AG09319 (cell line): ENCODE measurements at places on chromosomes 16 and 17.

DNA sequence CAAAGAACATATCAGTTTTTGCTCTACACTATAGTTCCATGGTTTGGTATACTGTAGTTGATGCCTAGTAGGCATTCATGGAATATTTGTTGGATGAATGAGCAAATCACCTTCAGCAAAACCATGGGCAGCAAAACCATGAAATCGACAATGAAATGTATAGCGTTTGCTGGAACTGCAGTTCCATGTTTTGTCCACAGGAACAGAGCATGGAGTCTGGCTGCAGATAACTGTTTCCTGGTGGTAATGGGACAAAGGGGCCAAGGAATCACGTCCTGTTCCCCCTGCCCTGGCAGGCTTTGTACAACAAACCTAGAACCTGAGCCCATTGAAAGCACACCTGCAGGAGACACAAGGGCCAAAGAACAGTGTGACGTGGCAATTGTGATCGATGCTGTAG, 101.1 kb downstream of the USP31 start:
- no peak for DNase-seq

GRCh38 chr16:50534091-50534490, 14.1 kb upstream of the NKD1 start:
- no peak for DNase-seq

DNA sequence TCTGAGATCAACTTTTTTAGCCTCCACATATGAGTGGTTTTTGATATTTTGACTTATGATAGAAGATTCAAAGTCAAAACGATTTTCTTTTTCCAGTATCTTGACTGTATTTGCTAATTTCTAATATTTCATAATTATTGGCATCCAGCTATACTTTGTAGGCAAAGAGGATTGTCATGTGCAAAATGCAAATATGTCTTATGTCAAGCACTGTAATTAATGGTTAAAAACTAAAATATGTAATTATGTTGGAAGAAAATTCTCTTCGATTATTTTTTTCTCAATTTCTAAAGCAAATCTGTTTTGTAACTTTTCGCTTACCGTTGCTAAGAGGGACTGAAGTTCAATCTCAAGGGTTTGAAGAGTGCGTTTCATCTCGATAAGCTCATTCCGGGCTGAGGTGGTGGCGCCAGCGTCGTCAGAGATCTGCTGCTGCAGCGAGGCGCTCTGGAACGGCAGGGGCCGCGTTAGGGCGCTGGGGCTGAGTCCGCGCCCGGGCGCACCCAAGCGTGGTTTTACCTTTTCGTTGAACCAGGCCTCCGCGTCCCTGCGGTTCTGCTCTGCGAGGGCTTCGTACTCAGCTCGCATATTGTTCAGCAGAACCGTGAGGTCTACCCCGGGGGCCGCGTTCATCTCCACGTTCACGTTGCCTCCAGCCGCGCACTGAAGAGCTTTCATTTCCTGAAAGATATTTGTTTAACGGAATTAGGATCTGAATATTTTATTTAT, 3.0 kb downstream of the KRT27 start:
- no peak for DNase-seq

DNA sequence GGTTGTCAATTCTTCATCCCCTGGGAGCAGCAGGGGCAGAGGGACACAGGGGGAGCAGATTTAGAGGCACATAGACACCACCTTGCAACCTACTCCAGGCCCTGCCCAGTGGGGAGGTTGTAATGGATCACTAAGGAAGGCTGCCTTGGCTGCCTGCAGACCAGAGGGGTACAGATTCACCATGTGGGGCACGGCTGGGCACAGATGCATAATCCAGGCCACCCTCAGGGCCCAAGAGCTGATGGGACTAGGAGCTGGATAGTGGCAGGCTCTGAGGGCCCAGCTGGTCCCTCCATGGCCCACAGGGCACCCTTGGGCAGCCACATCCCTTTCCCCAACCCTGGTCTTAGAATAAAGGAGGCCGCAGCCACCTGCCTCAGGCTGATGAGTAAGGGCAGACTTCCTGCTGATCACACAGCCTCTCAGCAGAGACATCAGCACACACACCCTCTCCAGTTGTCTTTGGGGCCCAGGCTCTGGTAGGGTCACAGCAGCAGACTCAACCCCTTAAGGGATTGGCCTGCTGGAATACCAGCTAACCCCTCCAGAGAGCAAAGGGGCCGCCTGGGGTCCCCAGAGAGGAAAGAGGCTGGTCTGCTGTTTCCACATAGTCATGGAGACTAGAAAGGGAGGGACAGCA, 224.9 kb downstream of the GSG1L start:
- no peak for DNase-seq

DNA sequence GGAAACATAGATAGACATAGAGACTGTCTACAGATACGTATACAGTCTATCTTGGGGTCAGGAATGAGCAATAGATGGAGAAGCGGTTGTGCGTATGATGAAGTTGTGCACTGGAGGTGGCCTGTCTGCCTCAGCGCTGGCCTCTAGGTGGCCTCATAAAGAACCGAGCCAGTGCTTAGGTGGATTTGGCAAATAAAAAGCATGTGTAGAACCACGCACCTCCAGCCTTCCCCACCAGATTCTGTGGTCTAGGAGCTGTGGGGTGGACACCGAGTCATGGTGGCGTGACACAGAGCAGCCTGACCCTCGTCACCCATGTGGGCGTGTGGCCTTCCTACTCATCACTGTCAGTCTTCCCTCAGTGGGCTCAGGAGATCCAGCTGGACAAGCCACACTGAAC, 34.0 kb downstream of the PGS1 start:
- DNase-seq: no peak

DNA sequence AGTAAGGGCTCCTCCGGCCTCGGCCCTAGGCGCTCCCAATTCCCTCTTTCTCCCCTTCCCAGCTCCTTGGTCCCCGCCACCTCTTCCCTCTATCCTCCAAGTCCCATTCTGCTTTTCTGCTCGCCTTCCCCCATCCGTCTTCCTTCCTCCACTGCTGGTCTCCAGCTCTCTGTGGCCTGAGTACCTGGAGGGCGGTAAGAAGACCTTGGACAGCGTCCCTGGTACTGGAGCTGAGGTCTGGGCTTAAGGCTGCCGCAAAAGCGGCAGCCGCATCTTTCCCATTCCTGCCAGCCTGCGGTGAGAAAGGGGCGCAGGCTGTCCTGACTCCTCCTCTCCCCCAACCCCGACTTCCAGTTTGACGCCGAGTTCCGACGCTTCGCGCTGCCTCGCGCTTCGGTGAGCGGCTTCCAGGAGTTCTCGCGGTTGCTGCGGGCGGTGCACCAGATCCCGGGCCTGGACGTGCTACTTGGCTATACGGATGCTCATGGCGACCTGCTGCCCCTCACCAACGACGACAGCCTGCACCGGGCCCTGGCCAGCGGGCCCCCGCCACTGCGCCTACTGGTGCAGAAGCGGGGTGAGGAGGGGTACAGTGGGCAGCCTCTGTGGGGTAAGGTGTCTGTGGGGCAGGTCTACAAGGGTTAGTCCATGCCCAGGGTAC, 471 bp downstream of the PARD6A start:
- no peak for DNase-seq

DNA sequence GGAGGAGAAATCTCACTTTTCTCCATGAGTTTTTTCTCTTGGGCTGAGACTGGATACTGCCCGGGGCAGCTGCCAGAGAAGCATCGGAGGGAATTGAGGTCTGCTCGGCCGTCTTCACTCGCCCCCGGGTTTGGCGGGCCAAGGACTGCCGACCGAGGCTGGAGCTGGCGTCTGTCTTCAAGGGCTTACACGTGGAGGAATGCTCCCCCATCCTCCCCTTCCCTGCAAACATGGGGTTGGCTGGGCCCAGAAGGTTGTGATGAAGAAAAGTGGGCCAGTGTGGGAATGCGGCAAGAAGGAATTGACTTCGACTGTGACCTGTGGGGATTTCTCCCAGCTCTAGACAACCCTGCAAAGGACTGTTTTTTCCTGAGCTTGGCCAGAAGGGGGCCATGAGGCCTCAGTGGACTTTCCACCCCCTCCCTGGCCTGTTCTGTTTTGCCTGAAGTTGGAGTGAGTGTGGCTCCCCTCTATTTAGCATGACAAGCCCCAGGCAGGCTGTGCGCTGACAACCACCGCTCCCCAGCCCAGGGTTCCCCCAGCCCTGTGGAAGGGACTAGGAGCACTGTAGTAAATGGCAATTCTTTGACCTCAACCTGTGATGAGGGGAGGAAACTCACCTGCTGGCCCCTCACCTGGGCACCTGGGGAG, 19.1 kb downstream of the NGFR start:
- no peak for DNase-seq

DNA sequence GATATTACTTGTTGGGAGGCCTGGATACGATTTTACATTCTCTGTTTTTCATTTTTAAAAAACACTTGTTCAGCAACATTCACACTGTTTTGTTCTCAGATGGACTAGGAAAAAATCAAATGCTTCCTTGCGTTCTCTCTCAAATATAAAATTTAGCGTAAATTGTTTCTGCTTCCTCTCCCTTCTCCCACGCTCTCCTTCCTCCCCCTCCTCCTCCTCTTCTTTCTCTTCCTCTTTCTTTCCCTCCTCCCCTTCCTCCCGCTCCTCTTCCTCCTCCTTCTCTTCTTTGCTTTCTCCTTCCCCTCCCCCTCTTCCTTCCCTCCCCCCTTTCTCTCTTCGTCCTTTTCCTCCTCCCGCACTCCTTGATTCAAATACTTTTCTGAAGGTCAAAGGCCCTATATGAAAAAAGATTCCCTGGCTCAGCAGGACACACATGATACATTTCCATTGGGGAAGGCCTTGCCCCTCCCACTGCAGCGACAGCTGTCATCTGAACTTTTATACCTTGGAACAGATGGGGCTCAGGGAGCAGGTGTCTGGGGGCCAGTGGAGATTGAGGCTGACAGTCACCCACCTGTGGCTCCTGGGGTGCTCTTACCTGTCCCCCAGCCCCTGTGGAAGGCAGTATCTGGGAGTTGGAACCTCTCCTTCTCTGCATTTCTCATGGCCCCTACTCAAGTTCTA, 99.4 kb upstream of the SDK2 start:
- DNase-seq: no peak

GRCh38 chr17:74923538-74924249, 379 bp upstream of the OTOP2 start:
- no peak for DNase-seq

GRCh38 chr16:35311475-35311874, 1852.1 kb downstream of the TP53TG3F start:
- DNase-seq: no peak

- DNase-seq: no peak
These were observed 475 bp upstream of the AMDHD2 start for GRCh38 chr16:2519711-2520080.

GRCh38 chr16:4204521-4204920, 37.4 kb downstream of the SRL start:
- DNase-seq: no peak

DNA sequence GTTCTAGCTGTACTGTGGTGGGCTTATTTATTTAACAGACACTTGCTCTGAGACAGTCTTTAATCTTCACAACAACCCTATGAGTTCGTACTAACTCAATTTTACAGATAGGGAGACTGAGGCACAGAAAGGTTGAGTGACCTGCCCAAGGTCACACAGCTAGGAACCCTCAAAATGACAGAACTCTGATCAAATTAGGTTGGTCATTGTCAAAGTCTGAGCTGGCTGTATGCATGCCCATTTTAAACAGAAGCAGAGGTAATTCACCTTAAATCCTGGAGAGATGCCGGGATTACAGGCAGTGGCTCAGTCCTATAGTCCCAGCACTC, 24.9 kb downstream of the LAT start:
- DNase-seq: no peak

- peak; percentile 79 for DNase-seq
These were observed 55.2 kb upstream of the MRTFB start for GRCh38 chr16:14015948-14016347.

DNA sequence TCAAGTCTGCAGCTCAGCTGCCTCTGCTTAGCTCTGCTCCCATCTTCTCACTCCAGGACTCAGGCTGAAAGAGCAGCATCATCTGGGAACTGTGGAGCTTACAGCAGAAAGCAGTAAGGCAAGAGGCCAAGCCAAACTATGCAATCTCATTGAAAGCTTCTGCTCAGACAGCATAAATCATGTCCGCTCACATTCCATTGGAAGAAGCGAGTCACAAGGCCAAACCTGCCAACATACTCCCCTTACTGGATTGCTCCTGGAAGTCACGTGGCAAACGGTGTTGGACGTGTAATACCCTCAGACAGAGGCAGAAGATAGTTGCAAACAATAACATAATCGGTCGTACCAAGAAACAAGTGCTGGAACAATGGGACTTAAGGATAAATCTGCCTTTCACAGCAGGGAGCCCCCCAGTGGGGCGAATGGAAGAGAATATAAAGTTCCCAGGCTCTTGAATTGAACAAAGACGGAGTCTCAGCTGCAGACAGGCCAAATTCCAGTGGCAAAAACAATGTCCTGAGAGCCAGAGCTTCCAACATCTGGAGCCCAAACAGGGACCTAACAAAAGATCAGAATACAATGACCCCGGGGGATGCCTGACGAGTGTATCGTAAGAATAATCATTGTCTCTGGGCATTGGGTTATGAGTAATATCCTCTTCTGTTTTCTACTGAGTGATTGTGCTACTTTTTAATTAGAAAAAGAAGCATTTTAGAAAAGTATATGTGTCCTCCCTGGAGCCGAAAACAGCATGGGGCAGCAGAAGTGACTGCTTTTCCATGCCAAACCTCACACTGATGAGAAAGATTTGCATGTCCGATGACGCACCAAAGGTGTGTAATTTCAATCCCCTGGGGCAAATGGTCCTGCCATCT, 68.4 kb downstream of the CMC2 start:
- DNase-seq: peak; percentile 92

- DNase-seq: no peak
These were observed 1021.4 kb downstream of the CDH8 start for GRCh38 chr16:61014869-61015268.

DNA sequence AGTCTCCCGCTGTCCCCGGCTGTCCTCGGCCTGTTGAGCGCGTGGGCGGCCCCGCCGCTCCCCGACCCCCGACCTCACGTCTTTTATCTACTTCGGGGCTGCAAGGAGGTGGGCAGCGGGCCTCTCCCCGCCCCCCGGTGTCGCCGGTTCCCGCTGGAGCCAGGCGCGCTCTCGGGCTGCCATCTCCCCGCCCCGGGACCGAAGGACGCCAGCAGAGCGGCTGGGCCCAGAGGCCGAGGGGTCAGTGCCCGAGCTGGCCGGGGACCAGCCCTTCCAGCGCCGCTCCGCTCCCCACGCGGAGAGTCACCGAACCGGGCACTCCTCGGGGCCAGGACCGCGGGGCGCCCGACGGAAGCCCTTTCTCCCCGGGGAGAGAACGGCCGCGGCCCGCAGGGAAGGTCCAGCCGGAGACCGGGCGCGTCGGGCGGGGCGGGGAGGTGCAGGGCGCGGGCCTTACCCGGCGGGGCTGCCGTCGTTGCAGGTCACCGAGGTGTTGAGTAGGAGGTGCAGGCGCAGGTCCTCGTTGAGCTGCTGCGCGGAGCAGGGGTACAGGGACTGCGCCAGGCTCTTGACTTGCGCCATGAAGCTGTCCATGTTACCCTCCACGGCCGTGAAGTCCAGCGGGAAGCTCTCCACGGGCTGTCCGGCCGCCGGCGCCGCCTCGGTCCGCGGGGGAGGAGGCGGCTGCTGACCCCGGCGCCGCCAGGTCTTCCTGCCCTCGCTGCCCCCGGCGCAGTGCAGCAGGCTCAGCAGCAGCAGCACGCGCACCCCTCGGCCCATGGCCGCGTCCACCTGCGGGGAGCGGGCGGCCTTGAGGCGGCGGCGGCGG, 643 bp downstream of the NOTUM start:
- no peak for DNase-seq
